ENCODE measurements at places on chromosomes 5 and 9.

DNA sequence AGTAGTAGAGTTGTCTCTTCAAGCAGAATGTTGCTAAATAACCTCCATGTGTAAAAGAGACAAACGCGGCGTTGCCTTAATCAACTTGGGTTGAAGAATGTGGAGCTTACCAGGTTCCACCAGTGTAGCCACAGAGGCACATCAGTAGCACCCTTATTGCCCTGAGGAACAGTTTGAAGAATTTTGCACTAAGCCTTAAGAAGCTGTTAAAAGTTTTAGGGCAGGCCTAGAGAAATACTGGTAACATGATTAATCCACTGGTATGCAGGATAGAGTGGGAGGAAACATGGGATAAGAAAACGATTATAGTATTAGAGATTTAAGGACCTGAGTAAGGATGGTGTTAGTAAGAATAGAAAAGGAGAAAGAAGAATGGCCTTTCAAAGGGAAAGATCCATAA lies 100.6 kb downstream of the ZCCHC7 start:
- no peak for DNase-seq

DNA sequence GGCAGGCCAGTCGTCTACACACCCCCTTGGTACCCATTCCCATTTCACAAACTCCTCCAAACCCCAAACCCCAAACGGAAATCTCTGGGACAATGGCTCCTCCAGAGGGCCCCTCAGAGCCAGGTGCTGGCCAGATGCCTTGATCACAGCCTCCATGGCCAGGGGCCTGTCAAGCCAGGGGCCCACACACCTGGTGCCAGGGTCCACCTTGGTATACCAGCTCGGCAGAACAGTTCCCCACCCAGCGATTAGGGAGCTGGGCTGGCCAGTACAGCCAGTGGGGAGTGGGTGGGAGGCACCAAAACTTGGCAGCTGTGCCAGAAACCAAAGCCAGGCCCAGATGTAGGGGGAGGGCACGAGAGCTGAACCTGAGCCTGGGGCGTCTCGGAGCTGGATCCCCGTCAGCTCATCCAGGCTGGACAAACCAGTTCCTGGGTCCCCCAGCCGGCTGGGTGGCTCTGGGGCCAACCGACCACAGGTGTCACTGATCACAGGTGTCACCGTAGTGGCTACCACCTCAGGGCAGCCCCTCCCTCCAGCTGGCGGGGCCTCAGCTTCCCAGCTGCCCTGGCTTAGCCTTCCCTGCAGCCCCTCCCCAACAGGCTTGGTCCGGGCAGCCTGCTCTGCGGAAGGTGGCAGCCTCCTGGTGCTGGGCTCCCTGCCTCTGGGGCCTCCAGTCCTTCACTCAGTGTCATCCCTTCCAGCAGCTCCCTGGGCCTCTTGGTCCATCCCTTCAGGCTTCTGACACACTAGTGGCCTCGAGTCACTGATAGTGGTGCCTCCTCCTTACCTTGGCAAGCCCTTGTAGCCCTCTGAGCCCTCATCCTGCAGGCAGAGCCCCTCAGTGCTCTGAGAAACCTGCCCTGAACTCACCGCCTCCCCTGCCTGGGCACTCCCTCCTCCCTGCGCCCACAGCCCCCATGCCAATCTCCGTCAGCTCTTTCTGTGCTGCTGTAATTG lies 6.6 kb upstream of the RMND5B start:
- no peak for DNase-seq

GRCh38 chr5:15524712-15525111 lies 24.7 kb downstream of the FBXL7 start:
- DNase-seq = no peak

GRCh38 chr5:170302653-170303501 lies 5.3 kb upstream of the LCP2 start:
- peak; percentile 77 for DNase-seq

DNA sequence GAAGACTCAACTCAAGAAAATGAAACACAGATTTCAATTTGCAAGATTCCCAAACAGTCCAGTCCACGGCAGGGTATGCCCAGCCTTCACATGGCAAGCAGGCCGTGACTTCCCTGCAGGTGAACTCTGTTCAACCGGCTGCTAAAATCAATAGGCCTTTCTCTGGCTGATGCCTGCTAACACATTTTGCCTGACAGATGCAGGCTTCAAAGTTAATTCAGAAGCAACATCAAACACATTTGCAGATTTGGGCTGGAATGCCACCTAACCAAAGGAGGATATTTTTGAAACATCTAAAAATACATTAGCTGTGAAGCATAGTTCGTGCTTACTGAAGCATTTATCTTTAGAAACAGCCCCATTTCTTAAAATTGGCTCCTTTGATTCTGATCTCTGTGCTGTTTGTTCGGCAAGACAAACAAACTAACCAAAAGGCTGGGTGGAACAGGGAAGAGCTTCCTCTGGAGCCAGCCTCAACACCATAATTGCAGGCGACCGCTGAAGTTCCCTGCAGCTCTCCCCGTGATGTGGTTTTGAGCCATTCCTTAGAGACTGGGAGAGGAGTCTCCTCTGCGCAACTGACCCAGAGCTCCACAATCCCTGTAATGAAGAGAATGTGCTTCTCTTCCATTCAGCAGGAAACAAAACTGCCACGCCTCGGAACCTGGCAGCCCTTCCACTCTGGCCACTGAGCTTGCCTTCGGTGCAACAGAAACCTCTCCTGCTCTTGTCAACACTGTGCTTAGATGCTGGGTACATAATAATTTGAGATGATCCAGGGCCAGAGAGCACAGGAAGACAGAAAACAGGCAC lies 126.5 kb downstream of the MYO10 start:
- DNase-seq = no peak

GRCh38 chr5:36631154-36631553 lies 24.7 kb downstream of the SLC1A3 start:
- no peak for DNase-seq

- DNase-seq = no peak
Measured at GRCh38 chr5:31396611-31397295, 135.1 kb downstream of the DROSHA start.

DNA sequence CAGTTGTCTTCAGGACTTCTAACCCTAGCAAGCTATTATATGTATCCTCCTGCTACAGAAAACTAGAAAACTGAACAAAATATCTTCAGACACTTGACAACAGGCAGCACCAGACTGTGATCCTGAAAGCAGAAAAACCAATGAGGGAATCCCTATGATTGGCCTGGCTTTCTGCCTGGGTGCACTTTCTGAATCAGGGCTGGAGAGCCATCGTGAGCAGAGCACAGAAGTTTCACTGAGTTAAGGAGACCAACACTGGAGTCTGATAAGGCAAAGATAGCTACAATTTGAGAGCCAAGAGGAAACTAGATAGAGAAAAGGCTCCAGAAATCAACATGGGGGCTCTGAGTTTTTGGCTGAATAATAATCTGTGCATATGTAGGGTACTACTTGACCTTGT lies 106.5 kb downstream of the FANCC start:
- no peak for DNase-seq

- DNase-seq = no peak
Measured at GRCh38 chr5:2006971-2007291, 124.2 kb upstream of the IRX4 start.

DNA sequence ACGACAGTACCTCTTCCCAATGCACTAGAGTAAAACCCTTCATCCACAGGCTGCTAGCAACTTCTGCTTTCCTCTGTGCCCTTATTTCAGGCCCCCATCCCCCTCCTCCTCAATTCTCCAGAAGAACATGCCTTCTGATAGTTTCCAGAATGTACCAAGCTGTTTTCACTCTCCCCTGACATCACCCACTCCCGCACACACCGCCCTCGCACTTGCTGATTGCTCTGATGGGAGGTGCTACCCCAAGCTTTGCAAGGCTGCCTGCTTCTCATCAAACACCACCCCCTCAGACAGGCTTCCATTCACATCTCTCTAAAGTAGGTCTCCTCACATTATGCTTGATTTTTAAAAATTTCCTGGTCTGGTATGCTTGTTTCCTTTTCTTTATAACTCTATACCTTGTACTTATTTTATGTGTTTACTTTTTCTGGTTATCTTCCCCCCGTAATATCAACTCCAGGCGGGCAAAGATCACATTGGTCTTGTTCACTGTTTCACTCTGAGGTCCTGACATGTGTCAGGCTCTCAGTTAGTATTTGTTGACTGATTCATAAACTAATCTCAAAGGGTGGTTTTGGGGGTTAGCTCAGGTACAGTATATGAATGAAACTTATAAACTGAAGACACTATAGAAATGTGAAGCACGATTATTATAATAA lies 91.0 kb upstream of the C9orf72 start:
- no peak for DNase-seq

GRCh38 chr5:2303431-2304100 lies 420.8 kb upstream of the IRX4 start:
- DNase-seq = no peak

GRCh38 chr9:29176786-29177185 lies 1603.5 kb upstream of the C9orf72 start:
- DNase-seq = no peak

GRCh38 chr5:26578002-26578401 lies 460.4 kb downstream of the CDH9 start:
- DNase-seq = no peak

DNA sequence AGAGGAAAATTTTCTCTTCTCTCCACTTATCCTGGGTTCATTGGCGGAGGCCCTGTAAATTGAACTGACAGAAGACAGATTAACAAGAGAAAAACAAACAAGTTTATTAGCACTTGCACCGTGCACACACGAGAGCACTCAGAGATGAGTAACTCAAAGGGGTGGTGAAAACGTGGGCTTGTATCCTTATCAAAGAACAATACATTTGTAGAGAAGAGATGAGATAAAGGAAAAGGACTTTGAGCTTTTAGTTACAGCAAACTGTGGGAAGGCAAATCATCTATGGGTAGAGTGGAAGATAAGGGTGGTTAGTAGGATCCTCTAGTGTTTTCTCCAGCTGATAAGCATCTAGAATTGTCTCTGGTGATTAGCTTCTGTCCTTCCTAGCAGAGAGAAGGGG lies 44.4 kb upstream of the ROR2 start:
- DNase-seq = no peak

- DNase-seq = no peak
Measured at GRCh38 chr9:87786423-87786822, 60.5 kb downstream of the CTSL start.

- no peak for DNase-seq
Measured at GRCh38 chr5:92941806-92942205, 639.2 kb downstream of the NR2F1-AS1 start.

- no peak for DNase-seq
Measured at GRCh38 chr5:10667431-10668057, 93.5 kb downstream of the DAP start.

DNA sequence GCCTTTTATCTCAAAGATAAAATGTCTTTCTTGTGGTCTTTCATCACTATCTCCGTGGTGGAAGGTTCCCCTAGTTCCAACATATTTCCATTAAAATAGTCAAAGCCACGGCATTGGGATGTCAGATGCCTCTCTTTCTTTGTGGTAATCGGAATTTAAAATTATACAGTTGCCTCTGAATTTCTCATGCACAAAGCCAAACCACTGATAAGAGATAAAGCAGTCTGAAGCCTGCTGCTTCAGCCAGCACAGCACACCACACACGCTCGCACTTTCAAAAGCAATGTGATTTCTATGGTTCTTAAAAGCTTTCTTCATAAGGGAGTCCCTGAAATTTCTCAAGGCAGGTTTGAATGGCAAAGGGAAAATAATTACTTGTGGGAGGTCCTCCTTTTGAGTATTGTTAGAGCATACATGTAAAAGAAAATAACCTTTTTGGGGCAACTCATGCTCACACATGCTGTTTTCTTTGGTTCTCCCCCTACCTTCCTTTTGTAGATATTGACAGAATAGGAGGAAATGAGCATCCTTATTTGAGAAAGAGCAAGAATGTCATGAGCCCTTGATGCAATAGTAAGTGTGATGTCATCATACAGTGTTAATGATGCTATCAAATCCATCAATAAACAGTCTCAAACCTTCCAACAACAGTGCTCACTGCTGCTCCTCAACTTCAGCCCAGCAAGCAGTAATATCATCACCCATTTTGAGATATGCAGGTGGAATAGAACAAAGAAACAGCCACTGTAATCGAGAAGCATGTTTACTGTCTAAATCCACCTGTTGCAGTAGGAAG lies 85.7 kb upstream of the PPP1R2B start:
- no peak for DNase-seq

GRCh38 chr5:175895686-175896102 lies 24.3 kb downstream of the CPLX2 start:
- peak; percentile 47 for DNase-seq

DNA sequence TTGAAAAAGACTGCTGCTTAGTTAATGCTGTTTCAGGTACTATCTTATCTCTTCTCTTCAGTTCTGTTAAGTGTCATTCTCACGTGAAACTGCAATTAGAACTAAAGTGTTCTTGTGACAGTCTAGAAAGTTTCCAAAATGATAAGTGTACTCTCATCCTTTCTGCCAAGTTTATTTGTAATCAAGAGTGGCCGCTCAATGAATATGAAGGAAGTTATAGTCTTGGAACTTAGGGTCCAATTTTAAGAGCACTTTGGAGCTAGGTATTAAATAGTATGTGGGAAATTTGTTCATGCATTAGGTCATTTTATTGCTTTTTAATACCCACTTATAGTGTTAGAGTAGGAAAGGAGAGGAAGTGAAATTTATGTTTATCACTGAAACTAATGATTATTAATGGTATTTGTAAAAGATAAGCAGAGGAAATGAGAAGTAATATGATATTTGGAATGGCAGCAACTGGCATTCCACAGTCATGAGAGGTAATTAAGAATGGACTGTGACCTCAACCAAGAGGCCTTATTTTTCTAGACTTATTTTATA lies 20.4 kb downstream of the XRCC4 start:
- no peak for DNase-seq

Data from activated T-cell treated with anti-CD3 and anti-CD28 coated beads, Interleukin-2, amount 50 U/mL, for 48 hours (primary cell).